AG10803 (cell line): ENCODE measurements at places on chromosomes 1 and 21.

DNA sequence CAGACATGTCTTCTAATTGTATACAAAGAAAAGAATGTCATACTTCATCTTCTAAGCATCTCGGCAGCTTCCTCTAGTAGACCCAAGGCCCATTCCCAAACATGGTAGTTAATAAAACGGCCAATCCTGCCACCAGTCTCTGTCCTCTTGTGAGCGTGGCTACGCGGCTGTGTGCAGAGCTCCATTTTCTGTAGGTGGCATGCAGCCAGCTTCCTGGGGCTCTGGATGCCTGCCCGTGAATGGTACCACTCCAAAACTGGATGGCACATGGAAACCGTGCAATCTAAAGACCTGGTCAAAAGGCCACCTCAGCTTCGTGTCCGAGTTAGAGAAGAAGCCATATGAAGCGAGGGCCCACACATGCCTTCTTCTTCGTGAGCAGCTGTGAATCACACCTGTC lies 110.7 kb downstream of the SIPA1L2 start:
- no peak for DNase-seq

- DNase-seq, result no peak
Measured at GRCh38 chr1:245576323-245576722, 421.5 kb downstream of the KIF26B start.

DNA sequence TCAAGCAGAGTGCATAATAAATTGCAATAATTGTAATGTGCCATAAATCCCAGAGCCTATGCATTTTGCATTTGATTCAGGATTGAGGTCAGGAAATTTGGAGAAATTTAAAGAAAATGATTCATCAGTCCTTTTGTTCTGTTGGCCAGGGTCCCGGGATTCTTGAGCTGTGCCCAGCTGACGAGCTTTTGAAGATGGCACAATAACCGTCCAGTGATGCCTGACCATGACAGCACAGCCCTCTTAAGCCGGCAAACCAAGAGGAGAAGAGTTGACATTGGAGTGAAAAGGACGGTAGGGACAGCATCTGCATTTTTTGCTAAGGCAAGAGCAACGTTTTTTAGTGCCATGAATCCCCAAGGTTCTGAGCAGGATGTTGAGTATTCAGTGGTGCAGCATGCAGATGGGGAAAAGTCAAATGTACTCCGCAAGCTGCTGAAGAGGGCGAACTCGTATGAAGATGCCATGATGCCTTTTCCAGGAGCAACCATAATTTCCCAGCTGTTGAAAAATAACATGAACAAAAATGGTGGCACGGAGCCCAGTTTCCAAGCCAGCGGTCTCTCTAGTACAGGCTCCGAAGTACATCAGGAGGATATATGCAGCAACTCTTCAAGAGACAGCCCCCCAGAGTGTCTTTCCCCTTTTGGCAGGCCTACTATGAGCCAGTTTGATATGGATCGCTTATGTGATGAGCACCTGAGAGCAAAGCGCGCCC lies 8.7 kb downstream of the PROX1 start:
- peak; percentile 1 for DNase-seq

GRCh38 chr1:229230140-229230892 lies 40.6 kb upstream of the RAB4A start:
- no peak for DNase-seq

GRCh38 chr1:66729119-66729518 lies 23.1 kb upstream of the DYNLT5 start:
- no peak for DNase-seq

- DNase-seq, result no peak
Measured at GRCh38 chr1:167723707-167724323, 2.0 kb downstream of the MPZL1 start.

- peak; percentile 83 for DNase-seq
Measured at GRCh38 chr1:94544706-94545490, 3.3 kb upstream of the F3 start.

GRCh38 chr1:61109158-61109557 lies 26.8 kb downstream of the NFIA start:
- no peak for DNase-seq

- peak; percentile 89 for DNase-seq
Measured at GRCh38 chr1:65435987-65436386, 15.5 kb downstream of the LEPR start.

DNA sequence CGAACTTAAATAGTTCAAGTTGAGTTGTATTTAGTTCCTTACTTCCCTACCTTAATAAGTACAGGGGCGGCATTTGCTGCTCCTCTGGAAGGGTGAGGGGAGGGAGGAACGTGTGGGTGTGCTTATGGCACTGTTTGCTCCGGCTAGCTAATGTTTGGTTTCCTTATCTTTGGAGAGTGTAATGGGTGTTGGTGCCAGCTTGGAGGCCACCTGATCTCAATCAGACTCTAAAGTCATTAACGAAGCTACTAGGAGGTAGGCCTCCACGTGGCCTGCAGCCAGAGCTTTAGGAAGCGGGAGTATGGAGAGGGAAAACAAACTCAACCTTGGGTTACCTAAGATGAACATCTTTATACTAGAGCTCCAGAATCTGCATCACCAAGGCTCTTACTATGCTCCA lies 43.0 kb upstream of the RAP1A start:
- DNase-seq, result no peak
